Activated CD4-positive, alpha-beta T cell treated with anti-CD3 and anti-CD28 coated beads, Interleukin-2, amount 50 U/mL, for 24 hours (primary cell): ENCODE measurements at places on chromosomes 6 and 20.

- DNase-seq: no peak
Observed at GRCh38 chr20:17854307-17854903, 114.2 kb downstream of the SNX5 start.

DNA sequence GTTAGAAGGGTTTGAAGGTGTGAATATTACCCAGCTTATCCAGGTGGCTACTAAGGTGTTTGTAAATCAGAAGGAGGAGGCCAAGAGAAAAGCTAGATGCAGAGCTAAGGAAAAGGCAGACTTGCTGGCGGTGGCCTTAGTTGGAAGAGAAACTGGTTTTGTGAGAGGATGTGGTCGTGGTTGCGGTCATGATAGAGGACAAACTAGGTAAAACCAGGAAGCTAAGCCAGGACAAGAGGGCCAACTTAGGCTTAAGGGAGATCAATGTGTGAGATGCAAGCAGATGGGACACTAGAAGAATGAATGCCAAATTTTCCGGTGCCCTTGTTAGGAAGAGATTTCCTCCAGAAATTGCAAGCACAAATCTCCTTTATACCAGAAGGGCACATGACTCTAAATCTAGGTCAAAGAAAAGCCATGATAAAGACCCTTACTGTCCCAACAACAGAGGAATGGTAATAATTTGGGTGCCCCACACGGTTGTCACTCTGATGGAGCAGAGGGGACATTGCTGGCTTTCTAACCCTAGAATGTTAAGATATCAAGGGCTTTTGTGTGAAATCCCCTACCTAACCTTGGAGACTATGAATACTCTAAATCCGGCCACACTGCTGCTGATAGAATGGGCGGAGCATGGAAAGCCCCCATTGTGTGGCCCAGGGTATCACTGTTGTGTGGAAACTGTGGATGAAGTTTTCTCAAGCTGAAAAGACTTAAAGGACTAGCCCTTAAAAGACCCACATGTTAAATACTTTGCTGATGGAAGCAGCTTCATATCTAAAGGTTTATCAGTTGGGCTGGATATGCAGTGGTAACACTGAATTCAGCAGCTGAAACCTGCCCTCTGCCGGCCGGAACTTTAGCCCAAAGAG, 7.8 kb downstream of the IL22RA2 start:
- no peak for DNase-seq

- DNase-seq: no peak
Observed at GRCh38 chr20:18702736-18703135, 110.8 kb upstream of the SCP2D1 start.

DNA sequence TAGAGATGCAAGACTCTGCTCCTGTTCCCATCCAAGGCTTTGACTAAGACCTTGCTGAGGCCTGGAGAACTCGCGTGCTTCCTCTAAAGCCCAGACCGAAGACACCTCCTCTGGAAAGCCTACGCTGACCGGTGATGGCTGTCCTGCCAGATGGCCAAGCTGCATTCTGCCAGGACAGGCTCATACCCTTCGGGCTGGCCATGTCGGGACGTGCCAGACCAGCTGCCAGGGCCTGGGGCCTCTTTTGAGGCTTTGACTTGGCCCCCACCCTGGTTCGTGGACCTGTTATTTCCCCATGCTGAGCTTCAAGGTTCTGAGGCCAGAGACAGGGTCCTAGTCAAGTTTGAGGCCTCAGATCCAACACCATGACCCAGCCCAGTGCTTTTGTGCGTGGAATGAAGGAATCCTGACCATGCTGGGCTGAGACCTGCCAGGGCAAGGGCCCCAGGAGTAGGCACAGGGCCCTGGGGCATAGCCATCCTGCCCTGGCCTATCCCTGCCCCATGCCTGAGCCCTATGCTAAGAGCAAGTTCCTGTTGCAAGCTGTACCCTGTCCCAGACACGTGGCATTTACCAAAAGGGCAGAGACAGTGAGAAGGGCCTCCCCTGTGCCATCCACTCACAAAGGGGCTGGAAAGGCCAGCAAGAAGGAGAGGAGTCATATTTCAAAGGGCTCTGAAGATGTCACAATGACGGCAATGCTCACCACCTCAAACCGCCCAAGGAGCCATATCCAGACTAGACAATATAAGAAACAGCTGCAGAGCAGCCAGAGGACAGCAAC, 42.8 kb downstream of the MRPL14 start:
- DNase-seq: no peak

- DNase-seq: no peak
Observed at GRCh38 chr6:96162711-96163120, 146.9 kb downstream of the FUT9 start.

DNA sequence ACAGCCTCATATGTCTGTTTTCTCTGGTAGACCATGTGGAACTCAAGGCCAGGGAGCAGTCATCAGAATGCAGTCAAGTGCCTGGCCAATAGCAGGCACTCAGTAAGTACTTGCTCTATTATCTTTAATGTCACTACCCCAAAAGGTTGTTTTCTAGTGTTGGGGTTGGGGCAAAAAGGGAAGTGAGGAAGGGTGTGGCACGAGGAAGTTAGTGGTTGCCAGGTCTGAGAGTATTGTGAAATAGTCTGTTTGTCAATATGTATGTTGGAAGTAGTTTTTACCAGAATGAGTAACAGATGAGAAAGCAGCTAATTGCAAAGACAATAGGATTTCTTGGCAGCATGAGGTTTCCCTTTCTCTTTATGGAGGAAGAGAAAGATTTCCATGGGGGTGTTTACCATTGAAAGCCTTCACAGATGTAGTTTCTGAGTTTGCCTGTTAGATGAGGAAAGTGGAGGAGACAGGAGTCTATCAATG, 59.5 kb upstream of the ARMH2 start:
- DNase-seq: no peak

- DNase-seq: no peak
Observed at GRCh38 chr6:14476793-14477531, 359.4 kb downstream of the CD83 start.

GRCh38 chr6:82870582-82871172, 195.0 kb downstream of the UBE3D start:
- DNase-seq: no peak

- no peak for DNase-seq
Observed at GRCh38 chr20:4088766-4089165, 73.4 kb upstream of the RNF24 start.
